Activated CD8-positive, alpha-beta T cell treated with anti-CD3 and anti-CD28 coated beads, Interleukin-2, amount 10 ng/mL, durations not matched to agents 7 days and 5 days (primary cell): ENCODE measurements at places on chromosomes 16 and 17.

DNA sequence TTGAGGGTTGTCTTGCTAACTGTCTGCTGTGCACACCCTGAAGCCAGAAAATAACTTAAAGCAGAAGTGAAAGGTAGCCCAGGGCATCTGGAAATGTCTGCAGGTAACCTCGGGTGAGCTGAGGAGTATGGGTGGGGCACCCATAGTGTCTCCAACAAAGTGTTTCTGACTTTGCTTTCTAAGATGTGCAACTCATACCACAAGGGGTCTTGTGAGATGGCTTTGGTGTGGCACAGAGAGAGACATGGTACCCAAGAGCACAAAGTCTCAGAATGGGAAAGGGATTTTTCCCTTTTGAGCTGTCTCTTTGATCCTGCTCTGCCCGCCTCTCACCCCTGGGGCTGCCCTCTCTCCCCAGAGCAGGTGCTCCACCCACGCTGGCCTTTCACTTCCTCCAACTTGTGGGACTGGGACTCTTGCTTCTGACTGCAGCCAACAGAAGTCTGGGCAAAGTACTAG, 6.9 kb downstream of the CHD9 start:
- DNase-seq: peak; percentile 40

- DNase-seq: no peak
Observed at GRCh38 chr17:28468781-28469180, 4.7 kb upstream of the SLC13A2 start.

DNA sequence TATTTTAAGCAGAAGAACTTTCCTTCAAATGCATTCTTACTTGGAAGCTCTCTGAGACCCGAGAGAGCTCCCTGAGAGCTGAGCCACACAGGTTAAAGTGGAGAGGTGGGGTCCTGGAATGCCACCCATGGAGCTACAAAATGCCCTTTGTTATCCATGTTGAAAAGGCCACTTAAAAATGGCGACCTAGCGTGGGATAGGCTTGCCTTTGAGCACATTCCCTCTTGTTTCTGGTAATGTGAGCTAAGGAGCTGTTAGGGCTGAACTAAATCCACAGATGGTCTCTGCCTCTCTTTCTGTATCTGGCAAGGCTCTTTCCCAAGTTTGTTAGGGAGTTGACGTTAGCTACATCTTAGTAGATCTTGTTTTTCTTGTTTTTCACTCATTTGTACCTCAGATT, 171.6 kb downstream of the SNX29 start:
- DNase-seq: no peak

- DNase-seq: peak; percentile 59
Observed at GRCh38 chr16:86519649-86520316, 9.5 kb downstream of the FOXF1 start.

- DNase-seq: no peak
Observed at GRCh38 chr17:34827008-34827407, 134.3 kb downstream of the CCT6B start.

- DNase-seq: no peak
Observed at GRCh38 chr17:80220736-80221215, 549 bp downstream of the SLC26A11 start.
